ENCODE measurements at places on chromosomes 7 and 10.

DNA sequence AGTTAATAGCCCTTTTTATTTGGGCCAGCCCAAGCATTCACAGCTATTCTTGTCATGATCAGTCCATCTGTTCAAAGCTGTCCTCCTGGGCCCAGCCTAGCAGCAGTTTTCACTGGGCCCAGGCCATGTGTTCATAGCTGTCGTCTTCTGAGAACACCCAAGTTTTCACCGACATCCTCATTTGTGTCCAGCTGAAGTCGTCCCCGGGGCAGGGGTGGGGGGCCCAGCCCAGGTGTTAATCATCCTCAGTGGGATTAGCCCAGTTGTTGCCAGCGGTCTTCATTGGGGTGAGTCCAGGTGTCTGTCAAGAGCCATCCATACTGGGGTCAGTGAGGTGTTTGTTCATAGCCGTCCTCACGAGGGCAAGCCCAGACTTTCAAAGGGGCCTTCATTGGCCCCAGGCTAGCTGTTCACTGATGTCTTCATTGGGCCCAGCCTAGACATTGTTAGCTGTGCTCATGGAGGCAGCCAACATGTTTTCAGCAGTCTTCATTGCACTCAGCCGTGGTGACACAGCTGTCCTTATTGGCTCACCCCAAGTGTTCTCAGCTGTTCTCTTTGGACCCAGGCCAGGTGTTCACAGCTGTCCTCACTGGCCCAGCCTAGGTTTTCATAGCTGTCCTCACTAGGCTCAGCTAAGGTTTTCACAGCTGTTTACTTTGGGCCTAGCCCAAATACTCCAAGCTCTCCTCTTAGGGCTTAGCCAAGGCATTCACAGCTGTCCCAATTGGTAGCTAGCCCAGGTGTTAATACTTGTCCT, 10.0 kb downstream of the FRG2B start:
- DNase-seq, result no peak

DNA sequence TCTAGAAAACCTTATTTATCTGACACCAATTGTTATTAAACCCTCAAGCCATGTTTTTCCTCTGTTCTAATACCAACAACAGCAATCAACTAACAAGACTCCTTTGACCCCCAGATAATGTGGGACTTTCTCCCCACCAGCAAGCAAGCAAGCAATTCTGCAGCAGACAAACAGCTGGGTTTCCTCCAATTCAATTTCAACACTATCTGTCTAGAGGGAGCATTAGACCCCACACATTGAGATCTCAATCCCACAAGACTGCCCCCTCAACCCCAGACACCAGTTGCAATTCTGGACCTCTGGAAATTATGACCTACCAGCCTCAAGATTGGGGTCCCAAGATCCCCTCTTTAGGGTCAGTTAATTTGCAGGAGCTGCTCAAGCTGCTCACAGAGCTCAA, 89.4 kb upstream of the TMEM26 start:
- no peak for DNase-seq

- no peak for DNase-seq
Measured at GRCh38 chr7:29620556-29620930, 56.9 kb downstream of the PRR15 start.

DNA sequence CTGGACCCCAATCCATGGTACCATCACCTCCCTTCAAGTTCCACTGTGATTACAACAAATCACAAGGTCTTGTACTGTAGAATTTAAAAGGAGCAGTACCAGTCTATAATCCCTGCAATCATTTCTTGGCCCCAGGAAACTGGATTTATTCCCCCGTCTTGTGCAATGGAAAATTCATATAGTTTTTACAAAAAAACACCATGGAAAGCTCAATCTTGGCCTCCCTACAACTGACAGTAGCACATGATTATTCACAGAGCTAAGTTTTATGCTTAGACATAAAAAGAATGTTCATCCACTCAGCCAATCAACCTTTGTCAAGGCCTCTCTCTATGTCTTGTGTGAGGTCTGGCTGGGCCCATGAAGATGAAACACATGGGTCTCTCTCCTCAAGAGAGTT, 10.2 kb downstream of the DGKI start:
- DNase-seq, result no peak

GRCh38 chr7:151792086-151792485, 84.8 kb downstream of the PRKAG2 start:
- no peak for DNase-seq

DNA sequence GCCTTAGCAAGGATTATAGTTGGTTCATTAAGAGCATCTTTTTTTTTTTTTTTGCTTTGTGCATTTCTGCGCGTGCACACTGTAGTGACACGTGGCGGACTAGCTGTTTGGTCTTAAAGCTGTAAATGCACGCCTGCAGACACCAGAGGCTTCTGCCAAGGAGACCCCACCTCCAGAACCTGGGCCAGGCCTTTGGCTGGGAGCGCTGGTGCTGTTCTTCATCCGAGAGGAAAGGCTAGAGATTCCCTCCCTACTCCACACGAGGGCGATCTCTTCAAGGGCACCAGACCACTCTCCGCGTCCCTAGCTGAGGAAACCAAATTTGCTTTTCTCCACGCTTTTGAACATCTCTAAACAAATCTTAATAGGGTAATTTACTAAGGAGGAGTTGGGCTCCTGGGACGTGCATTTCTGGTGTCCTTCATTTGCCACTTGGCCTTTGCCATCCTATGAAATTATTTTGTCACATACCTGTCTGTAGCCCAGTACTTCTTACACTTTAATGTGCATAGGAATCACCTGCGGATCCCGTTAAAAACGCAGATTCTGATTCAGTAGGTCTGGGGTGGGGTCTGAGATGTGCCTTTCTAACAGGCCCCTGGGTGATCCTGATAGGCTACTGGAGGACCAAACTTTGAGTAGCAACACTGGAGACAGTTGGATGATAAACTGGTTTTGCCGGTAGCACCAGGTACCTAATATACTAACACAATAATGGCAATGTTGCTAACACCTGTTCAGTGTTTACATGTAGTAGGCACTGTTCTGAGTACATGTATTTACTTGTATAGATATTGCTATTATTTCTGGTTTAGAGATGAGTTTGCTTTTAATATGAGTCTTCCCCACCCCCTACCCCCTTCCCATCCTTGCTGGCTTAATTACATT, 1.3 kb upstream of the SLC26A5 start:
- no peak for DNase-seq

- no peak for DNase-seq
Measured at GRCh38 chr10:123175389-123176387, 21.5 kb downstream of the BUB3 start.

DNA sequence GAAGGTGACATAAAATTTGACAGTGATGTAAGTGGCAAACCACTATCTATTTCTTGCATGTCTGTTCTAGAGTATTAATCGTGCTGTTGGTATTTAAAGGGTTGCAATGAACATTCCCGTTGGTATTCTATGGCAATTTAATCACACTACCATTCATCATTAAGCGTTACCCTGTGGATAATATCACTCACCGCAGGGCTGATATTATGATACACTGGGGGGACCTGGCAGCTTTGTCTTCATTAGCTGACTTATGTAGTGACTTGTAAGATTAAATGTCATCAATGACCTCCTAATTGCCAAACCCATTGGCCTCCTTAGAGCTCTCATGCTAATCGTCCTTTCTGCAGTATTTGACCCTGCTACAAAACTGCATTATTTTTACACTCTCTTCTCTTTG, 624.5 kb upstream of the VSTM2A start:
- DNase-seq, result no peak

GRCh38 chr10:77029777-77030717, 607.6 kb downstream of the KCNMA1 start:
- DNase-seq, result no peak

DNA sequence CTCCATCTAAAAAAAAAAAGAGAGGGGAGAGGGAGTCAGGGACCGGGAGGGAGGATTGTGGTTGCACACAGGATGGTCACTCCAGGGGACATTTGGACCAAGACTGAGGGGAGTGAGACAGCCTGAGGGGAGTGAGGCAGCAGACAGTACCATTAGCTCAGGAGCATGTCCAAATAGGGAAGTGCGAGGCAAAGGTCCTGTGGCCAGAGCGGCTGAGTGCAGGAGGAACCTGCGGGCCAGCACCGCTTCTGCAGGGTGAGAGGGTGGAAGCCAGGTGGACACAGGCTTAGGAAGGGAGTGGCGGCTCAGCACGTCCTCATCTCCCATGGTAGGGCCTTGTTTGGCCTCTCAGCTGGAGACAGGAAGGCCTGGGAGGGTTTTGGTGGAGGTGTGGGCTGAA, 48.9 kb upstream of the PFKFB3 start:
- DNase-seq, result no peak

GRCh38 chr10:100878291-100878910, 34.4 kb upstream of the SLF2 start:
- DNase-seq, result peak; percentile 4

- no peak for DNase-seq
Measured at GRCh38 chr10:104318810-104319741, 19.2 kb downstream of the ITPRIP start.

- DNase-seq, result no peak
Measured at GRCh38 chr10:5406918-5407317, 2.3 kb upstream of the TUBAL3 start.

- DNase-seq, result no peak
Measured at GRCh38 chr7:64877714-64878610, 25.1 kb upstream of the ZNF273 start.

DNA sequence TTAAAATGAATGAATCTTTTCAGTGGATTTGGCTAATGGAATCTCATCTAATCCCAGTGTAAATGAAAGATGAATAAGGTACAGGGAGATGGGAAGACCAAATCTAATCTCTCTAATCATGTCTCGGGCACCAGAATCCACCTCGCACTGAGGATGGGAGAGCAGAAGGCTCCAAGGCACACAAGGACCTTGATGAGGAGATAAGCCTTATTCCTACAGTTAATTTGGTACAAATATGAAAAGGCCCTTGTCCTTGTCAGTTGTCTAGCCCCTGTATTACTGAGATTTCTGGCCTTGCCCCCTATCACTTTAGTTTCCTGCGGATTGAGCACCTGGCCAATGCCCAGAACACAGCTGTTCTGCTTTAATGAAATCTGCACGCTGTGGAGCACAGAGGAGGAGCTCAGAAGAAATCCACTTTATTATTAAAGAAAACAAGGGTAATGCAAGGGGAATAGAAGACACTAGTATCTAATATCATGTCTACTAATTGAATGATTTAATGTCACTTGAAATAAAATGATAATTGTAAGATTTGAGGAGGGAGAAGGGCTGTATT, 321.4 kb upstream of the HGF start:
- no peak for DNase-seq

GRCh38 chr7:22667562-22668239, 59.3 kb upstream of the IL6 start:
- no peak for DNase-seq

DNA sequence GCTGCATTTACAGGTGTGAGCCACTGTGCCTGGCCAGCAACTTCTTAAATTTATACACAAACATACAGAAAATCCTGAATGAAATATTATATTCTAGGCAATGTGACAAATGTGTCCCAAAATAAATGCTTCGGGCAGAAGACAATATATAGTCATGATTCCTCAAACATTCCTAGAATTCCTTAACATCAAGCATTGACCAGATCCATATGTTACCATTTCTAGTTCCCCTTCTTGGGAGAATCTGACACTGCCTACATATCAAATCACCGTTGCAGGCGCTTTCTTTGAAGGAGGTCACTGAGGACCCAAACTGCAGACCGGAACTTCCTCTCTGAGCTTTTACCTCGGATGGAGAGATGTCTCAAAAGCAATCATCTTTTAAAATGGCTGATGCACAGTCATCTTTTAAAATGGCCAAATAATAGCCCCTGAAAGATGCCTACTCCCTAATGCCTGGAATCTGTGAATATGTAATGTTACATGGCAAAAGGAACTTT, 323.5 kb downstream of the PHF14 start:
- no peak for DNase-seq

DNA sequence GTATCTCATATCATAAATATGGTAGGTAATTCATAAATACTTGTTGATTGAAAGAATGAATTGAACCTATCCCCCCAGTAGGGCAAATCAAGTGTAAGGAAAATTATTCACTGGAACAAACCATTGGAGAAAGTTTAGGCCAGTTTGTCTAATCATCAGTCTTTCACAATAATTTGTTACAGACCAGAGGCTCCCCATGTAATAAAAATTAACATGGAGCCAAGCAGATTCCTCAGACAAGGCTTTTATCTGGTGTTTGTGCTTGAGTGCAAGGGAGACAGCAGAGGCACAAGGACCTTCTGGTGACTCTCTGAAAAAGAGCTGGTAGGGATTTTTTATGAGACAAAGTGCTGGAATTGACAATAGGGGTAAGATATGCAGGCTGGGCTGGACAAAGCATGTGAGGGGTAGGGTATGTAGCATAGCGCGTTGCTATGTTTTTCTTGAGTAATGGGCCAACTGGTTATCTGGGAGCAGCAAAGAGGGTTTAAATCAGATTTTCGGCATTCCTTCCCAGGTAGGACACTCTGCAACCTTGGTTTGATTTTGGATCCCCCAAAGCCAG, 7.8 kb upstream of the PANK1 start:
- DNase-seq, result no peak

- DNase-seq, result no peak
Measured at GRCh38 chr10:131573256-131573655, 261.7 kb upstream of the TCERG1L start.

GRCh38 chr10:4511509-4511908, 314.5 kb upstream of the AKR1E2 start:
- no peak for DNase-seq

DNA sequence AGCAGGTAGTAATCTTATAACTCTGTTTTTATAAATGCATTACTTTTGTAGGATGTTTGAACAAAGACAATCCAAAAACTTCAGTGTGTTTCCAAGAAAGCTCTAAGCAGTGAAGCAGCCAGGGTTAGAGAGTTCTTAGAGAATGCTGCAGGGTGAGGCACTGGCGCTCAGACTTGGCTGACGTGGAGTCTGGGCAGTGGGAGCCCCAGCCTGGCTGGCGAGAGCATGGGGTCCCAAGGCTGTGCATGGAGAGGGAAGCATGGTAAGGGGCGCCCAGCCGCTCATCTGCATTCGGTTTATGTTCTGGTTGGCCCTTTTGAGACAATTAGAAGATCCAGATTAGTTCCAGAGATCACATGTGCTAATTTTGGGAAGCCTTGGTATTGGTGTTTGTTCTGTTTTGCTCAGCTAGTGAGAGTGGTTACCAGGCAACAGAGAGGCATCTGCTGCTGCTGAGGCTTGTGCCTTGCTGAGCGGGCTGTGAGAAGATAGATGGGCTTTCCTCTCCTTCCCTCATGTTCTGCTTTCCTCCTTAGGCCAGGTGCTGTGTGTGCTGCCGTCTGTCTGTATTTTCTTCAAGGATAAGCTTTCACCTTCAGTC, 10.3 kb downstream of the SUN1 start:
- DNase-seq, result no peak

DNA sequence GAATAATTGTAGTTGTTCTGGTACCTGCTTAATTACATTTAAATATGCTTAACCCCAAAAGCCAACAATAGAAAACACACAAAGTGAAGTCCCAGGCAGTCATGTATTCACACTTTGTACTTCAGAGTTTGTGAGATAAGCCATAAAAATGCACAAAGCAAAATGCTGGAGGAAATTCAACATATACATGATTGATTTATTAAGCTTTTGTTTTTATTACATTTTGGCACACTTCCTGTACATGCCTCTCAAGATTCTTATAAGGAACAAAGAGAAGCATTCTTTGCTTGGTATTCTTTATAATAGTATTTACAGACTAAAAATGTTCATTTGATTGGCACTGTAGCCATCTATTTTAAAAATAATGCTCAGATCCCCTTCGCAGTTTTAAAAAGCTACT, 107.7 kb upstream of the ANK3 start:
- no peak for DNase-seq

Measured in immature natural killer cell (primary cell).